ENCODE measurements at places on chromosomes 1 and 21. TPM values are rescaled to one million over a fixed set of nuclear protein-coding genes. Genes with fewer than 3 reads are reported as not detected.

Gene MMEL1
- total RNA-seq = 7.6 TPM

Gene SLC30A2
- not detected for total RNA-seq

Gene NKAIN1
- not detected for total RNA-seq

Gene GNAT2
- total RNA-seq = not detected

Gene CNKSR1
- total RNA-seq = 25.0 TPM

GRCh38 chr1:212873518-212873917, 15.4 kb downstream of the FLVCR1 start:
- DNase-seq = no peak

DNA sequence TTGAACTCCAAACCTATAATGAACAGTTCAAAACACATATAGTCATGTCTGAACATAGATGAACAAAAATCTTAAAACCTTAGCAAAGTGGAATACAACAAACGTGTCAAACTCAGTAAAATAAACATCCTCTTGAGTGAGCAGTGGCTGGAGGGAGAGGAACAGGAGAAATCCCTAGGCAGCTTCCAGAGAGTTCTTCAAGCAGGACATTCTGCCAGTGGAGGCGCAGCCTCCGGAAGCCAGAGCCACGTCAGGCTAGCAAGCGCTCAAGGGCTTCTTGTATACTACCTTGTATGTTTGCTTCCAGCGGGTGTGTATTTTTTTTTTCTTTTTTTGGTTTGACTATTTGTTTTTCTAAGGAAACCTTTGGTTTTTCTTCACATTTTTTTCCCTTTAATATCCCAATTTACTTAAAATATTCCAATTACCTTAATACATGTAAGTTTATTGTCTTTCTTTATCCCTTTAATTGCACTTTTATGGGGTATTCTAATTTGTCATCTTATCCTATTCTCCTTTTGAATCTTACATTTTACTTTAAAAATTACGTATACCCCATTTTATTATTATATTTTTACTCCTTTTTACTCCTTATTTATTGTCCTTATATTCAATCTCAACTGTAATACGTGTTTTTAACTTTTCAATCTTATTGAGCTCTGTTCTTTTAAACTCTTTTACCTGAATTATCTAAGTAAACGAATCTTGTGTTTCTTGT, 42.0 kb downstream of the COLGALT2 start:
- peak; percentile 49 for DNase-seq

DNA sequence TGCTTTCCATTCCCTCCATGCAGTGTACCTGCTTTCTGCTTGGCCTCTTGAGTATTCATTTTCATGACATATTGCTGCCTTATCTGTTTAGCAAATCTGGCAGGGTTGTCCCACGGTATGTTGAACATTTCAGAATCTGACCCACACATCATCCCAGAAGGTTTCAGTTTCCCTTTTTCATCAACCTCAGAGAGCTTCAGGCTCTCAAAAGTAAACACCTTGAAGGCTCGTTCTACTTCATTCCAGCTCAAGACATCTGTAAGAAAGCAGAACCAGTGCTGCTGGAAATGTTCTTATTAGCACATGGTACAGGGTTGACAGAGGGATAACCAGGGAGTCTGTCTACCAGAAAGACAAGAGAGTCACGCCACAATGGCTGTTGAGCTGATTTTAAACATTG, 103.6 kb downstream of the SPAG17 start:
- no peak for DNase-seq

GRCh38 chr1:9418851-9419250, 120.4 kb upstream of the SLC25A33 start:
- no peak for DNase-seq

GRCh38 chr1:180040034-180040433, 85.4 kb downstream of the CEP350 start:
- no peak for DNase-seq

DNA sequence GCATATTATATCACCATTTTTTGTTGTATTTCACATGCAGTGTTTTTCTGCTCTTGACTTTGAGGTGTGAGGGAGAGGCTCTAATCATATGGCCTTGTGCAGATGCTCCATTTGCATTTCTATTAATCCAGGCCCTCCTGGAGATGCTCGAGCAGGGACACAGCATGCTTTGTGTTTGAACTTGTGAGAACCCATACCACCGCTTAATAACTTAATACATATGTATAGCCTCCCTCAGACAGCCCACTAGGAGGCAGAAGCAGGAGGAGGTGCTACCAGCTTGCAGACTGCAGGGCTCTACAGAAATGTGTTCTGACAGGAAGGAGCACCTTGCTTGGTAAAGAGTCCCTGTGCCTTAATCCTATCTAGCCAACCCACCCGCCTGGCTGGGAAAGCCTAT, 155.2 kb downstream of the BARHL2 start:
- no peak for DNase-seq

DNA sequence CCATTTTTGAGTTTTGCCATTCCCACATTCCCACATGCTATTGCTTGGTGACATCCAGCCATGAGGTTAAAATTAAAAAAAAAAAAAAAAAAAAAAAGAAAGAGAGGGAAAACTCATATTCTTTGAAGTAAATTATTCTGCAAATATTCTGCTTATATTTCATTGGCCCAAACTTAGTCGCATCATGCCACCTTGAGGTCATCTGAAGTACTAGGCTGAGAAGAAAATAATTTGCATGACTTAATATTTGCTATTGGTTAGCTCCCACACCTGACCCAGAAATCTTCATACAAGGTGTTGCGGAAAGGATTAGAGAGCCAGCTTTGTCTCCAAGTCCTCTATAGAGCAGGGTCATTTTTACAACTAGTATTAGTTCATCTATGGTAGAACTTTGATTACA, 2206.0 kb downstream of the MRPL39 start:
- DNase-seq = no peak

DNA sequence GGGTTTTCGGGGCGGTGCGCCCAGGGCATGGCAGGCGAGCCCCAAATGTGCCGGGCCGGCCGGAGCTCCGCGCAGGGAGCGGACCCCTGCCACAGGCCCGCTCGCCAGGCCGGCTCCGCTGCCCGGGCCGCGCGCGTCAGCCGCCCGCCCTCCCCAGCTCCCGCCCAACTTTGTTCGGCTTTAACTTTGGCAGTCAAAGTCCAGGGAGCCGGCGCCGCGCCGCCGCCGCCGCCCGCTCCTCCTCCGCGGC, 488 bp downstream of the SLC35D1 start:
- DNase-seq = no peak

DNA sequence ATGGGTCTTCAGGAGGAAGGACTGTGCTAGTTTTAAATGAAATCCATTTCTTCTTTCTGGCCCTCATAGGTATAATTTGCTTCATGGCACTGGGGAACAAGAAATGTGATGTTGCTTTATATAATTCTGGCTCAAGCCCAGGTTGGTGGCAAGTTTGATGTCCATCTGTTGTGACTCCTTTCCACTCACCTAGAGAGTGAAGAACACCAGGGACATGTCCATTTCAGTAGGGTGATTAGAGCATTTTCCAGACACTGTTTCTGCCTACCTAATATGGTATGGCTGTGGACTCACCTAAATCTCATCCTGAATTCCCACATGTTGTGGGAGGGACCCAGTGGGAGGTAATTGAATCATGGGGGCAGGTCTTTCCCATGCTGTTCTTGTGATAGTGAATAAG, 278.1 kb downstream of the LMX1A start:
- no peak for DNase-seq

- DNase-seq = no peak
These were observed 116.4 kb upstream of the IPO9 start for GRCh38 chr1:201712387-201713085.

- no peak for DNase-seq
These were observed 149.8 kb downstream of the ZNF648 start for GRCh38 chr1:181911715-181912114.
